IMR-90 (cell line): ENCODE measurements at places on chromosomes 7 and 10. TPM values are rescaled to one million over a fixed set of nuclear protein-coding genes. Genes with fewer than 3 reads are reported as not detected.

The ASB10 gene
- total RNA-seq = not detected in 2 replicates

The HMX2 gene
- total RNA-seq = not detected in 2 replicates

DNA sequence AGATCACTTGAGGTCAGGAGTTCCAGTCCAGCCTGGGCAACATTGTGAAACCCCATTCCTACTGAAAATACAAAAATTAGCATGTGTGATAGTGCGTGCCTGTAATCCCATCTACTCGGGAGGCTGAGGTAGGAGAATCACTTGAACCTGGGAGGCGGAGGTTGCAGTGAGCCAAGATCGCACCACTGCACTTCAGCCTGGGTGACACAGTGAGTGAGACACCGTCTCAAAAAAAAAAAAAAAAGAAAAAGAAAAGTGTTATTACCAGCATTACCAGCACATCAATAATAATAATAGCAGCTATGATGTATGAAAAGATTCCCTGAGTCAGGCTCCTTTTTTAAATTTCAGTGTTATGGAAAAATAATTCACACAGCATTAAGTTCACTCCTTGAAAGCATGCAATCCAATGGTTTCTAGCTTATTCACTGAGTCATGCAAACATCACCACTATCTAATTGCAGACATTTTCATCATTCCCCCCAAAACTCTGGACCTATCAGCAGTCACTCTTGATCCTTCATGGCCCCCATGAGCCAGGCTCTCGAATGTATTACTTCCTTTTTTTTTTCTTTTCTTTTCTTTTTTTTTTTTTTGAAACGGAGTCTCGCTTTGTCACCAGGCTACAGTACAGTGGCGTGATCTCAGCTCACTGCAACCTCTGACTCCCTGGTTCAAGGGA lies 228.4 kb downstream of the FANK1 start:
- no peaks in the 10 kb centered on the region for H3K36me3 ChIP-seq
- H3K4me3 ChIP-seq = no peak overlapping the region
- H3K27ac ChIP-seq = no peak overlapping the region
- H3K4me1 ChIP-seq = no peaks in the 10 kb centered on the region
- peak; percentile 20 for DNase-seq

DNA sequence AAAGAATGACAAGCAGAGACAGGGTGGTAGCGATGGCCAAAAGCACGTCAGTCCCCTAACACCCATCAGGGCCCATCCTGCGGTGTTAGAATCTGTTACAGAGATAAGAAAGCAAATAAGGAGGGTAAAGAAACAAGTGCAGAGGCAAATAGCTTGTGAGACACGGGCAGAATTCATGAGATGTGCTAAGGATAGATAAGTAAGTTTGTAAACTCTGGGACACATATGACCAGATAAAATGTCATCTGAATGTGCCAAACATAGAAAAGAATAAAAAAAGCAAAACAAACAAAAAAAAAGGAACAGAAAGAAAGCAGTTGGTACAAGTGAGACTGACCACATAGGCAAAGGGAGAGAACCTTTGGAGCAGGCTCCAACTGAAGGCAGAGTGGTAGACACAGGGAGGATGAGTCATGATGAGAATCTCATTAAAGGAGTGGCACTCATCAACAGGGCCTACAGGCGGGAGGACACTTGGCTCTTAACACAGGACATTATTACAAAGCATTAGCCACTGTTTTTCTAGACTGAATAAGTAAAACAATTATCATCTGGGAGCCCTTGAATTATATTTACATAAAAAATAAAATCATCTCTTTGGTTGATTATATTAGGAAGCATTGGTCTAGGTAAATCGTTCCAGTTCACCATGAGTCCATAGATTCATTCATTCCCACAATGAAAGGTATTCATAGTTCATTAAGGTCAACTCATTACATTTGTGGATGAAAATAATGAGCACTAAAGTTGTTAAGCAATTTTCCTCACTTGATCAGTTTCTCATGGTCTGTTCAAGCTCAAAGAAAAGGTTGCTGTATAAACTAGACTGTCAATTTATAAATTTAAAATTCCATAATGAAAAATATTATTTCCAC lies 21.5 kb upstream of the EPHB6 start:
- H3K27ac ChIP-seq = no peak overlapping the region
- H3K4me3 ChIP-seq = no peak overlapping the region
- no peak for DNase-seq
- H3K4me1 ChIP-seq = no peaks in the 10 kb centered on the region
- H3K27me3 ChIP-seq = no peaks in the 10 kb centered on the region

- peaks cover 4% of the 10 kb centered on the region for H3K4me1 ChIP-seq
- no peak overlapping the region for H3K27ac ChIP-seq
- no peaks in the 10 kb centered on the region for H3K36me3 ChIP-seq
- DNase-seq = no peak
- no peaks in the 10 kb centered on the region for H3K27me3 ChIP-seq
These were observed 75.0 kb upstream of the MAGI2 start for GRCh38 chr7:79528421-79528820.

GRCh38 chr7:134684165-134684564 lies 37.5 kb downstream of the BPGM start:
- H3K4me3 ChIP-seq = no peak overlapping the region
- DNase-seq = peak; percentile 77
- H3K27ac ChIP-seq = no peak overlapping the region
- H3K27me3 ChIP-seq = no peaks in the 10 kb centered on the region
- peaks cover 5% of the 10 kb centered on the region for H3K36me3 ChIP-seq
- H3K4me1 ChIP-seq = peaks cover 10% of the 10 kb centered on the region

- no peak overlapping the region for H3K4me3 ChIP-seq
- no peaks in the 10 kb centered on the region for H3K36me3 ChIP-seq
- H3K4me1 ChIP-seq = peaks cover 7% of the 10 kb centered on the region
- DNase-seq = no peak
These were observed 74.1 kb downstream of the ENTPD1 start for GRCh38 chr10:95830044-95830443.

DNA sequence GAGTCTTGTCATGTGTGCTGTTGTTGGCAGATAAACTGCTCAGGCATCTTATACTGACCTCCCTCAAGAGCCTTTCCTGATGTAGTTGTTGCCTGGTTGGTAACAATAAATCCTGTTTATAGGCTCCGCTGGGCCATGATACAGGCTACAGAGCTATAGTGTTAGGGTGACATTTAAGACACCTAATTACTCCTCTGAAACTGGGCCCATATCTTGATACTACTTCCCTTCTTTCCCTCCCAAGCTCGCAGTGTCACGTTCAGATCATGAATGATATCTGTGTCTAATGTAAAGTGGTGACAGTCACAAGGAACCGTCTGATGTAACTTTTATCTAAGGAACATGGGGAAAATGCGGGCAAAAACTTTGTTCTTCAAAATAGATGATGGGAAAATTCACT lies 35.4 kb downstream of the CROT start:
- no peaks in the 10 kb centered on the region for H3K27me3 ChIP-seq
- no peak overlapping the region for H3K4me3 ChIP-seq
- DNase-seq = no peak
- H3K4me1 ChIP-seq = no peaks in the 10 kb centered on the region

DNA sequence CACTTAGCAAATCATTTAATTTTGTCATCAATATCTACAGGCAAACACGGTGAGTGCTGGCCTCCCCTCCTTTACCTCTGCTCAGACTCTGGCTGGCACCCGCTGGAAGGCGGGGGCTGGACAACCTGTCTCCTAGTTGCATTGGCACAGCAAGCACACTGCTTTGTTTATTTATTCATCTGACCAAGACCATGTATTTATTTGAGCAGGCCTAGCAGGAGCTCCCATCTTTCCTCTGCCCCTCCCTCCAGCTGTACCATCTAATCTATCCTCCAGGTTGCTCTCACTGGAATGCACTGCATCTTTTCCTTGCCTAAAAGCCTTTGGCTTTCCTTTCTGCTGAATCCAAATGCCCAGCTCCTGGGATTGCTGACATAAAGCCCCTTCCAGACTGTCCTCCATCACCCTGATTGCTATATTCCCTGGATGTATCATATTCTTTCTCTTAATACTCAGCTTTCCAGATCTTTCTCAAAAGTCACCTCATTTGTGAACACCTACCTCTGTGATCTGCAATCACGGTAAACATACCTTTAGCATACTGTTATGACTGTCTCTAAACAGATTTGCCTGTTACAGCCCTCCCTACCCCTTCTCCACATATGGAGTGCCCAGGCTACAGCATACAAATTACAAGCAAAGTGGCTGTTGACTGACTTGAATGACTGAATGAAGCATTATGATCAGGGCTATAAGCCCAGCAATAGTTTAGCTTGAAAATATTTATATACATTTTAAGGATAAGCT lies 9.6 kb downstream of the ELMO1 start:
- no peak overlapping the region for H3K27ac ChIP-seq
- no peak overlapping the region for H3K4me3 ChIP-seq
- no peak for DNase-seq
- H3K27me3 ChIP-seq = no peaks in the 10 kb centered on the region
- no peaks in the 10 kb centered on the region for H3K36me3 ChIP-seq

GRCh38 chr10:115483294-115483693 lies 390.1 kb downstream of the ATRNL1 start:
- no peak overlapping the region for H3K27ac ChIP-seq
- H3K4me3 ChIP-seq = no peak overlapping the region
- no peaks in the 10 kb centered on the region for H3K4me1 ChIP-seq
